ENCODE measurements at places on chromosomes 7 and 10.

DNA sequence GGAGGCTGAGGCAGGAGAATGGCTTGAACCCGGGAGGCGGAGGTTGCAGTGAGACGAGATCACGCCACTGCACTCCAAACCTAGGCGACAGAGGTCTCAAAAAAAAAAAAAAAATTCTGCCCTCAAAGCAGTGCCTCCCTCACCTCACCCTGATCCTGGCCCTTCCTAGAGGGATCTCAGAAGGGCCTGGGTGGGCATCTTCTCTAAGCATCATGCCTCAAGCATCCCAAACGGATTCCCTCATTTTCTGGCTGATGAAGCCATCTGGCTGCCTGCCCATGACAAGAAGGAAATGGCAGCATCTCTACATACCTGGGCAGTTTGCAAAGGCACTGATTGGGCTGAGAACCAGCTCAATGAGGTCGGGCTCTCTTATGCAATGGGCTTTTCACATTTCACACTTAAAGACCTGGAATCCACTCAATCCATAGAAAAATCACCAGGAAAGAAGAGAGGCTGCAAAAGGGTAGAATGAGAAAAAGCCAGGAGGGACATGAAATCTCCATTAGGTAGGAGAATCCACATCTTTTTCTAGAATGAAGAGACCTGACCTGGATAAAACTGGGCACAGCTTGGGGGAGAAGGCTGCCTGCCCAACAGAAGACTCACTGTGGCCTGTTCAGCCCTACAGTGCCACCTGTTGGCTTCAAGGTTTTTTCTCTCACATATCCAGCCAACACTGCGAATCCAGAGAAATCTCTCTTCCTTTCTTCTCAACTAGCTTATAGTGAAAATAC is 48.1 kb downstream of the PDLIM1 start:
- no peak for DNase-seq

DNA sequence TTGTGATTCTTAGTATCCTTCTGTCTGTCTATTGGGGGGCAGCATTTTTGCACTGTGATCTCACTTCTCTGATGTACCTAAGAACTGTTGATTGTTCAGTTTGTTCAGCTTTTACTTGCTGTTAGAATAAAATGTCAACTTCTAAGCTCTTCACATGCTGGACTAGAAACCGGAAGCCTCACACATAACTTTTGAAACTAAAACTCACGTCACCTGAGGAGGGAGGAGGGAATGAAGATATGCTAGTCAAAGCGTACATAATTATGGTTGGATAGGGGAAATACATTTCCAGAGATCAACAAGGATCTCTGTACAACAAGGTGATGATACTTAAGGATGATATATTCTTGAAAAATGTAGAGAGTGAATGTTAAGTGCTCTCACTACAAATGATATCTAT is 609.7 kb downstream of the INHBA start:
- DNase-seq = no peak

DNA sequence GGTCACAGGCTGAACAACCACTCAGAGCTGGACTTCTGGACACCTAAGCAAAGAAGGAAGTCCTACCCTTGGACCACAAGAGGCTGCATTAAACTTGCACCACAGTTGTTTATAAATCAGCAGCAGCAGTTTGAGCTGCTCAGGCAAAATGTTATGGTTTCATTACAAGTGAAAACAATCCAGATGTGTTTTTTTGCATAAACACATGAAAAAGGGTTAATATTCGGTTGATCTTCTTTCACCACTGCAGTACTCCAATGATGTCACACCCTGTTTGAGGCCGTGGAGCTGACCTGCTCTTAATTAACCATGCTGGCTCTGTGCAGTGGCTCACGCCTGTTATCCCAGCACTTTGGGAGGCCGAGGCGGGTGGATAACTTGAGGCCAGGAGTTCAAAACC is 490.8 kb upstream of the CELF2 start:
- no peak for DNase-seq

DNA sequence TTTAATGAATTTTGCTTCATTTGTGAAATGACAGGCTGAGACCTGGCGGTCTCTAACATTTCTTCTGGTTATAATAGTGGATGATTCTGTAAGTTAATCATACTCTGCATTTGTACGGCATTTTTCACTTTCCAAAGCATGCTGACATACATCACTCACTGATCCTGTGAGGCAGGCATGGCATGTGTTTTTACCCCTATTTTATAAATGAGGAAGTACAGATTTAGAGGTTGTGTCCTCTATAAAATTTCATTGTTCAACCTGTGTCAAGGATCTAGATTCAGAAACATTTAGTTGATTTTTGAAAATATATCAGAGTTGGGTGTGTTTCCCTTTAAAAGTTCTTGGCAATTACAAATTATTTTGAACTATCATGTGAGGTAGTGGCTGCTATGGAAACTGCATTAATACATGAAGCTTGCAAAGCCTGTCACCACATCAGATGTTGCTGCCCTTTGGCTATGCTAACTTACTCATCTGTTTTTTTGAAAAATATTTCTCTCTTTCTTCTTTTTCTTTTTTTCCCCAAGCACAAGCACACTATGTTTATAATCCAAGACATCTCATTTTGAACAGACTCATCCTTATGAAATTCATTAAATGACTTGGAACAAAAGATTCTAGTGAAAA is 172.7 kb downstream of the GNAI1 start:
- DNase-seq = no peak

DNA sequence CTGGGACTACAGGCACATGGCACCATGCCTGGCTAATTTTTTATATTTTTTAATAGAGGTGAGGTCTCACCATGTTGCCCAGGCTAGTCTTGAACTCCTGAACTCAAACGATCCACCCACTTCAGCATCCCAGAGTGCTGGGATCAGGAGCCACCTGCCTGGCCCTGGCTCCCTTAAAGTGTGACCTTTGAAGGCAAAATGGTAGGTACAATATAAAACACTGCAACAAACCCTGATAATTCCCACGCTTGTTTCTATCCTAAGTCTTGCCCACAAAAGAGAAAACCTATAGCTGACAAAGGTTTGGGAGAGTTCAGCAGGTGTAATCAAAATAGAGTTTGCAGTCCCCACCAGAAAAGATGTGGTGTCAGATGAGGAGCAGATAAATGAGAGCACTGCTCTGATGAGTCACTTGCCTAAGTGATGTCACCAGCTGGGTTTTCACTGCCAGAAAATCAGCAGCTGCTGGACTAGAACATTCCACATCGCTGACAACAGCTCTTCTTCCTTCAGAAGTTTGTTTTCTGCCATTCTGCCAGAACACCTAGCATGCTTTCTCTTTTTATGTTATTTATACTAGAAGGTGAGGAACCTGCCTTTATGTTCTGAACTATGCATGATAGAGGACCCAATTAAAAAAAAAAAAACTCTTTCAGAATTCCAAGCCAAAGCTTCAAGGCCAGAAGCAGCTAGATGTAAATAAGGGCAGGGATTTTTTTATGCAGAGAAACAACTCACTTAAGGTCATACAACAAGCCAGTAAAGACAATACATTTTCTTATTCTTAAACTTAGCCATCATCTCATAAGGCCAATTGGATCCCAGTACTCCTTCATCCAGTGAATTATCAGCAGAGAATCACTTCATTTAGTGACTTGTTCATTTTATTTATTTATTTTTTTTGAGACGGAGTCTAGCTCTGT is 18.0 kb downstream of the PURB start:
- no peak for DNase-seq

- DNase-seq = no peak
Measured at GRCh38 chr10:50044941-50045664, 22.7 kb upstream of the WASHC2A start.
